ENCODE measurements at places on chromosomes 1 and 21.

GRCh38 chr21:35217504-35218060, 168.5 kb upstream of the RUNX1 start:
- peak; percentile 20 for DNase-seq

DNA sequence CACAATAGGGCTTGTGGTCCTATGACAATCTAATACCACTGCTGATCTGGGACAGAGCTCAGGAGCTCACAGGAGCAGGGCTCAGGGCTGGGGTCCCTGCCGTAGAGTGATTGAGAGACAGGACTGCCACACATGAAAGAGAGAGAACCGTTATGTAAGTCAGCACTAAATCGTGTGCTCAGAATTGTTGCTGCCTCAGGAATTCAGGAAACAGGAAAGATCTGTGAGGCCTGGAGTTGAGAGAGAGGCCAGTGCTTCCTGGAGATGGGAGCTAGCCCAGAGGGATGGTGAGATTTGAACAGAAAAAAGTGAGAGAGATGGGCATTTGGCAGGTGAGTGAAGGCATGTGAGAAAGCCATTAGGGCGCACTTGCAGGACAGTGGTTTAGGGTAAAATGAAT, 17.5 kb upstream of the ACBD6 start:
- DNase-seq, result no peak

DNA sequence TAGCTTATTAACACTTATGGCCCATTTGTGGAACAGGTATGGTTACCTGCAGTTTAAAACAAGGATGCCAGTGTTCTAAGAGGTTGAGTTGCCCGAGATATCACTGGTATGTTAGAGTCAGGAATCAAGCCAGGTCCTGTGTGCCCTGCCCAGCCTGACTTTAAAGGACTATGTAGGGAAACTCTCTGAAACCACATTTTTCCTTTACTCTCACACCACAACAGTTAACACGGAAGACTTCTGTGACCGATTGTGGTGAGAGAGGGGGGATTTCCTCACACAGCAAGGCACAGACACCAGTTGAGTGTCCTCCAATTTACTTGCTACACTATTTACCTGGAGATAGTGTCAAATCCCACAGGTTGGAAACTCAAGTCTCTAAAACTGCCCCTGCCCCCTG, 47.8 kb downstream of the UCK2 start:
- DNase-seq, result no peak

- no peak for DNase-seq
Observed at GRCh38 chr1:223549740-223550139, 115.8 kb downstream of the CAPN8 start.

DNA sequence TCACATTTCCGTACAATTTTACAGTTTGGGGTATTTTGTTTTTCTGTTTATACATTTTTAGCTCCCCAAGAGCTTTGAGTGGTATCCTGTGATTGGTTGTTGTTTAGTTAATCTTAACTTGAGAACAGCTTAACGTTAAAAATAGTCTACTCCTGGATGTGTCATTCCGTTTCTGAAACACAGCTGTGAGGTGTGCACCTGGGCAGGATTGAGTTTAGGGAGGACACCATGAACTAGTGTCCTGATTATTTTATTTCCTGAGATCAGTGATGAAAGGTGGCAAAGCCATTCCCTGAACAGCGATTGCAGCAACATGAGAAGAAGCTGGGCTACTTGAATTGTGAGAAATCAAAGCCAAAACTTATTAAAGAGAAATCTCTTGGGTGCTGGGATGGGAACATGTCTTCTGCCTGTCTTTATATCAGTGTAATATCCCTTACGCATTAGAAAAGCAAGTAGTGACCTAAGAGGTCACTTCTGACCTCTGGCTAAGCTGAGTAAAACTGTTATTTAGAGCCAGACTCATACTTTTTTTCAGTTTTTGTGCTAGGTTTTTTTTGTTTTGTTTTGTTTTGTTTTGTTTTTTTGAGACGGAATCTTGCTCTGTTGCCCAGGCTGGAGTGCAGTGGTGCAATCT, 43.4 kb downstream of the ZBTB40 start:
- no peak for DNase-seq

DNA sequence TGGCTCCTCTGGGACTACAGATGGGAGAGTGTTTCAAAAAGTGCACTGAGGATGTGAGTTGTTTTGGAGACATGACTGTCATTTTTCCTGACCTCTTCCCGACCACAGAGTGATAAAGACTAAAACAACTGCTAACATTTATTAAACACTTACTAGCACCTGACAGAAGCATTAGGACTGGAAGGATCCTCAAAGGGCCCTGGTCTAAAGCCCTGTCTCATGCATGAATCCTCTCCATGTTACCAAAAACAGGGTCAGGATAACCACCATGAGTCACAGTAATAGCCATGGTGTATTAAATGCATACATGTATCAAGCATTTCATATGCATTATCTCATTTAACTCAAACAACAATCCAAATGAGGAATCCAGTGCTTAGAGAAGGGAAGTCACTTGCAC, 11.5 kb downstream of the CYB5RL start:
- no peak for DNase-seq

- peak; percentile 39 for DNase-seq
Observed at GRCh38 chr1:221837896-221838295, 96.0 kb upstream of the DUSP10 start.

- no peak for DNase-seq
Observed at GRCh38 chr1:187680823-187681222, 852.1 kb downstream of the PLA2G4A start.

DNA sequence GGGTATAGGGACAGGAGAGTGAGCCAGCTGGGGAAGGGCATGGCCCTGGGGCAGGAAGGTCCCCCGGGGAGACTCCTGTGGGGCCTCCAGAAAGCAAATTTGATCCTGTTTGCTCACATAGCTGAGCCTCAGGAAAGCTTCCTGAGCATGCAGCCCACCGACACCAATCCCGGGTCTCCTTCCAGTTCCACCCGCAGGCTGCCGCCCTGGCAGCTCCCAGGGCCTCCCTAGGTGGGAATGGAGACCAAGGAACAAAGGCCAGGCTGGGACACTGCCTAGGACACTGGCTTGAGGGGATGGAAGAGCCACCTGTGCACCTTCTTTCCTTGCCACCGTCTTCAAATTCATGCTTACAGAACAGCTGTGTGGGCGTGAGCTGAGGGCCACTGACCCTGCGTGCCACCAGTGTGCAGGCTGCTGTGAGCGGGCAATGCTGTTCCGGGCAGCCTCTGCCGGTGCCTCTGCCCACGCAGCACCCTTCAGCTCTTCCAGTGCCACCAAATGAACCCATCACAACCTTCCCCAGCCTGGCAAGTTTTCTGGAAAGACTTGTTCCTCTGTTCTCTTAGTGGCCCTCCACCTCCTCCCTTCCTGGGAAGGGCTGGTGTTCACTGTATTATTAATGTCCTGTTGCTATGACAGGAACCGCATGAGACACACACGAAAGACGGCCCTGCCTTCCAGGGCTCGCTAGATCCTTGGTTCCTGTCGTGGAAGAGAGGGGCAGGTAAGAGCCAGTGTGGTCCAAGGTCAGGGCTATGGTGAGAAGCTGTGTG, 53.6 kb downstream of the ACBD3 start:
- DNase-seq, result no peak

DNA sequence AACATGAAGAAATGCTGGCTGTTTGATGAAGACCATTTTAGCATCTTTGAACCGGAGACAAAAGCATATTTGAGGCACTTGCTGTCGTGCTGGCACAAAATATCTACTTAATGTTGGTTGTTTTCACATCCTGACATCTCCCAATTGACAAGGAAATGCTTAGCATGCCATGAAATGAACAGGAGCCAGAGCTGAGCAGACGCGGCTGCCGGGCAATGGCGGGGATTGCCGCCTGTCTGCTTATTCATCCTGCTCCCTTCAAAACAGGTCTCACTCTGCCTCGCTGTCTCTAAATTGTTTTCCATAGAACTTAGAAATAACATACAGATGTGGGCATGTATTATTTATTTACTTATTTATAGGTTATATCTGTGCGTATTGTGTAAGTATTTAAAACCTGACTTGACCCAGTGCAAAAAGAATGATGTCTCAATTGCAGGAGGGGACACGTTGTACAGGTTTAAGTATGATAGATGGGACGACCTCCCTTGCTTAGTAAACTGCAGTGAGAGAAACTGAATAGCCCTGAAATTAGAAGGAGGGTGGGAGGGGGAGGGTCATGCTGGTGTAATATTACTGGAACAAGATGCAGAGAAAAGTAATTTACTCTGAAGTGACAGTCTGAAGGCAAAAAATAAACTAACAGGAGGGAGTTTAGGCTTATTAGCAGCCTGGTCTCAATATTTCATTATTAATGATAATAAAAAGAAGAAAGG, 590.4 kb upstream of the PLXNA2 start:
- DNase-seq, result no peak

GRCh38 chr1:107786203-107786845, 178.7 kb downstream of the VAV3 start:
- no peak for DNase-seq

GRCh38 chr1:35899941-35900340, 16.9 kb downstream of the AGO1 start:
- no peak for DNase-seq

- no peak for DNase-seq
Observed at GRCh38 chr21:16642353-16642752, 870.5 kb upstream of the CXADR start.

DNA sequence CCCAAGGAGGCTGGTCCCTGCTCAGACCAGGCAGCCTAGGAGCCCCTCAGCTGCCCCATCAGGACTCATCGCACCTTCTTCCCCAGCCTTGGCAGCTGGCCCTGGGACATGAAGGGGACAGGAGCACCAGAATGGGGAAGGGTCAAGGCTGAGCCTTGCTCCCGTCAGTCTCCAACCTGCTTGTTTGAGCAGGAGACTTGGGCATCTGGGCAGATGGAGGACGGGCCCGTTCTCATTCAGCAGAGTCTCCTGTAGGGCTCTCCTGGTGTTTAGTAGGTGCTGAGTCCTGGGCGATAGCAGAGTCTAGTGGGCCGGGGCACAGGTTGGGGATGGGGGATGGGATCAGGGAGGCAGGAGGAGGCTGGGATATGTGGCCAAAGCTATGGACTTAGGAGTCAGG, 47.4 kb upstream of the WNT4 start:
- DNase-seq, result no peak

GRCh38 chr1:30688920-30689794, 34.2 kb downstream of the MATN1 start:
- DNase-seq, result no peak

DNA sequence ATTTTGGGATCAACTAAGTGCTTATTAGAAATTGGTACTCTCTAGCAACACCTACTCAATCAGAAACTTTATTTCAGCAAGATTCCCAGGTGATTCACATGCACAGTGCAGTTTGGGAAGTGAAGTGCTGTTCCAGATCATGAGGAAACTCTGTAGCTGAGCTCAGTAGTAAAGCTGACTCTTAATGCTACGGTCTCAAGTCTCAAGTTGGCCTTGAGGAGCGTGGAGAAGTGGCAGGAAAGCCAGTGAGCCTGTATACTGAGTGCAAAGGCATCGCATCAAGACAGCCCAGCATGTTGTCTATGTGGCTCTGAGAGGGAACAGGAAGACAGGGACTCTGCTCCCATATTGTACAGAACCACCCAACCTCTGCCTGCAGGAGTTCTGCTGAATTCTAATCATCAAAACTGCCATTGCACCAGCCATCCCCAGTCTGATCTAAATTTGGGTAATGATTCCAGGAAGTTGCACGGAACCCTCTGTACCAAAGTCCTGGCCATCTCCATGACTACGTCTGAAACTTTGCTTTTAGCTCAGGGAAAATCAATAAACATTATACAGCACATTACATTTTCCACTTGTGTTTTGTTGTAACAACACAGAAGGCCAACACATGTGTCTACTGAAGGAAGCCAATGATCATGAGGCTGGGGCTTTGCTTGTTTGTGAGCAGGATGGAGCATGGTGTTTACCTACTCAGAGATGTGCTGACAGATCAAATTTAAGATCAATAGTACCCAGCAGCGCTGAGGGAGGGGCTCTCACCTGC, 105.1 kb upstream of the TLR5 start:
- no peak for DNase-seq

DNA sequence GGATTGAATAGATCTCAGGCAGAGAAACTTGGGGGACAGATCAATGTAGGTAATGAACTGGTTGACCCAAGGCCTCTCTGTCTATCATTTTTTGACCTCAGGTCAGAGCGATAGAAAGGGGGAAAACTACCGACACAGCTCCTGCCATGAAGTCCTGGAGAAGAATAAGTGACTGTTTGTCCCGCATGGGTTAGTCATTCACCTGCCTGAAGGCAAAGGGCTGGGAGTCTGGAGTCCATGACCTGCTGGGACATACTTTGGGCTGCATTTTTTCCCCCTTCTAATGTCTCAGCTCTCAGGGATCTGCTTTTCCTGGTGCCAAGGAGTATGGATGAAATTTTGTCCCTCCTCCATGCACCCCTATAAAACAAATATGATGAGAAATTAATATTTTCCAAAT, 1.6 kb upstream of the ROR1 start:
- no peak for DNase-seq

- no peak for DNase-seq
Observed at GRCh38 chr1:153832293-153832692, 57.1 kb downstream of the SLC27A3 start.

DNA sequence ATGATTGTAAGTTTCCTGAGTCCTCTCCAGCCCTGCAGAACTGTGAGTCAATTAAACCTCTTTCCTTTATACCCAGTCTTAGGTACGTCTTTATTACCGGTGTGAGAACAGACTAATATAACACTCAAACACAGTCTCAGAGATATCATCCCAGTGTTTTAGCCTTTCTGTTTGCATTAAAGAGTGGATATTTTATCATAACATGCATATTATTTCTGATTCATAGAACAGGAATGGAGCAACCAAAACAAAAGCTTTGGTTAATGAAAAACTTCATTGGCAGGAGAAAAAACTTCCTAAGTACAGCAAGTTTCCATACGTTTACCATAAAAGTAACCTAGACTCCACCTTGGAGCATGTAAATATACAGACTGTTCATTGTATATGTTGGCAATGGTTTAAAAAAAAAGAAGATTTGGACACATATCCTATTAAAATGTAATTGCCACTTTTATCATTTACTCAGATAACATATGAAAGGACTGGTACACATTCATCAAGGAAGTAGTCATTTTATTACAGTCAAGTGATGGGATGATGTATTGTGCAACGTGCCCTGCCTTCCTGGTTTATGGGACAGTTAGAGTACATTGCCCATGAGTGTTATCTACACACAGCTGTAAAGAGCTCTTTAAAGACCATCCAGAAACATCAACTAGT, 144.8 kb downstream of the ETS2 start:
- DNase-seq, result no peak

GRCh38 chr1:86175756-86176155, 19.2 kb upstream of the COL24A1 start:
- no peak for DNase-seq

DNA sequence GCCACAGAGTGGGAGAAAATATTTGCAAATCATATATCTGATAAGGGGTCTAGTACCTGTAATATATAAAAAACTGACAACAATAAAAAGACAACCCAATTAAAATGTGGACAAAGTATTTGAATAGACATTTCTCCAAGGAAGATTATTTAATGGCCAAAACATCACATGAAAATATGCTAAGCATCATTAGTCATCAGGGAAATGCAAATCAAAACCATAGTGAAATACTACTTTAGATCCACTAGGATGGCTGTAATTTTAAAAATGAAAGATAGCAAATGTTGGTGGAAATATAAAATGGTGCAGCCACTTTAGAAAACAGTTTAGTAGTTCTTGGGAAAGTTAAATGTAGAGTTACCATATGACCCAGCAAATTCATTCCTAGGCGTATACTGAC, 118.7 kb upstream of the KIF26B start:
- DNase-seq, result no peak

Data from stimulated activated CD4-positive, alpha-beta T cell treated with anti-CD3 and anti-CD28 coated beads, Interleukin-2, amount 100 ng/mL, for 24 hours (primary cell).